ENCODE measurements at places on chromosomes 7 and 10. TPM values are rescaled to one million over a fixed set of nuclear protein-coding genes. Genes with fewer than 3 reads are reported as not detected.
A peak's percentile ranks its signal among the peaks of the same experiment; 100 is the strongest.

HMX2 gene
- total RNA-seq, result not detected

HOXA4 gene
- 0.43 TPM for total RNA-seq

DIP2C gene
- 13.9 TPM for total RNA-seq

MYOZ1 gene
- total RNA-seq, result not detected

UMAD1 gene
- 7.8 TPM for total RNA-seq

SMO gene
- 22.1 TPM for total RNA-seq

PHKG1 gene
- 0.78 TPM for total RNA-seq

AVL9 gene
- total RNA-seq, result 17.1 TPM

ZNF503 gene
- 7.3 TPM for total RNA-seq

ABLIM1 gene
- total RNA-seq, result 47.0 TPM

DNA sequence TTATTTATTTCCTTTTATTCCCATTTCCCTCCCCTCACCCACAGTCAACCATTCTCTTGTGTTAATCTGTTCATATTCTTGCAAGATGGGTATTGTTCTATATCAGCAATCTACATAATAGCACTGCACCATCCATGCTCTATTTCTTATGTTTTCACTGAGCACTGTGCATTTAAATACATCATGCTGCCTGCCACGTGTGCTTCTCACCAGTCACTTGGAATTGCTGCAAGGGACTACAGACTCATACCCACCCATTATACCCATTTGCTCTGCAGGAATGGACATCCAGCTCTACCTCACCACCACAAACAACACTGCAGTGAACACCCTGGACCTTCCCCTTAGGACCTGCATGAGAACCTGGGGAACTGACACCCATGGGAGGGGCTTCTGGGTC, 20.8 kb downstream of the DLG5 start:
- DNase-seq, result no peak

GRCh38 chr7:112211348-112211907, 4.9 kb downstream of the ZNF277 start:
- no peak for DNase-seq

DNA sequence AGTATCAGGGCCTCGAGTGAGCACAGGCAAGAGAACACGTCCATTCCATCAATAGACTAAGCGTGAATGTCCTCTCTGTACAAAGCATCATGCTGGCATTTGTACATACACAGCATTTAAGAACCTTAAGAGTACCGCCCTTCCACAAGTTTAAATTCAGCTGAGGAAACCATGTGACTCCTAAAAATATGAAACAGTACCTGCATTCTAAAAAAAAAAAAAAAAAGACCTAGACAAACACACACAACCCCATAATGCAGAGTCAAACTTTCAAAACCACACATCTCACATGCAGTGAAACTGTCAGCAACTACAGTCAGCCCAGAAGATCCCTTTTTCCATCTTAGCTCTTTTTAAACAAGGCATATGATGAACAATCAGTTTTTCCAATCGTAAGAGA, 124.3 kb downstream of the DIP2C start:
- no peak for DNase-seq

- DNase-seq, result peak; percentile 59
Observed at GRCh38 chr10:30435073-30435422, 1.1 kb downstream of the MAP3K8 start.

- no peak for DNase-seq
Observed at GRCh38 chr7:66145400-66146104, 30.9 kb downstream of the CRCP start.

GRCh38 chr10:36188461-36188860, 546.4 kb upstream of the FZD8 start:
- no peak for DNase-seq

DNA sequence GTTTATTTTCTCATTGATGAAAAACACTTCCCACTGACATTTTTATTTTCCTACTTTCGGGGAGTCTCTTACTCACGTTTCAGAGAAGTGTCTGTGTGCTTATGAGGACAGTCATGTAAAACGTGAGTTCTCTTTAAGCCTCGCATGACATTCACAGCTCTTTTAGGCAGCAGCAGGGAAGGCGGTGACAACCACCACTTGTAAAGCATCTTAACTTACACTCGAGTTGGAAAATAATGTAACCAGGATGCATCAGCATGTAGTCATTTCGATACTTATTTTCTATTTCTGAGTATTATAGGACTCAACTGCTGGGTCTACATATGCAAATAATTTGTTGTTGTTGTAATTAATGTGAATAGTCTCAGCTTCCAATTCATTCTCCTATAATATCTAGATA, 153.6 kb downstream of the SEMA3D start:
- no peak for DNase-seq

DNA sequence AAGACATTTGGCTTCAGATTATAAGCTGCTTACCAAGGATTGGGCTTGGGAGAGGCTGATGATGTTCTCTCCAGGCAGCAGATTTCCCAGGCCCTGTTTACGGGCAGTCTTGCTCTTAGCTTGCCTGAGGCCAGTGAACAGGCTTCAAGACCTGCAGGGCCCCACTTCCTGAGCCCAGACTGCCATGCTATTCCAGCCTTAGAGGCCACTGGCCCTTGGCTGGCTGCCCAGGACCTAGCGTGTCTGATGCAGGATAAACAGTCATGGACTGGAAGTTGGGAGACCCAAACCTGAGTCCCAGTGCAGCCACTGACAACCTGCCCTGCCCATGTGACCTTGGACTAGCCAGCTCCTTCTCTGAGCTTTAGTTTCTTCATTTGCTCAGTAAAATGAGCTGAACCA, 2.9 kb downstream of the PRXL2A start:
- DNase-seq, result peak; percentile 67

GRCh38 chr10:88097092-88097516, 233.7 kb downstream of the PTEN start:
- no peak for DNase-seq

GRCh38 chr10:3143791-3144434, 28.7 kb downstream of the PITRM1 start:
- no peak for DNase-seq

GRCh38 chr10:76035206-76036110, 604.0 kb downstream of the LRMDA start:
- no peak for DNase-seq

DNA sequence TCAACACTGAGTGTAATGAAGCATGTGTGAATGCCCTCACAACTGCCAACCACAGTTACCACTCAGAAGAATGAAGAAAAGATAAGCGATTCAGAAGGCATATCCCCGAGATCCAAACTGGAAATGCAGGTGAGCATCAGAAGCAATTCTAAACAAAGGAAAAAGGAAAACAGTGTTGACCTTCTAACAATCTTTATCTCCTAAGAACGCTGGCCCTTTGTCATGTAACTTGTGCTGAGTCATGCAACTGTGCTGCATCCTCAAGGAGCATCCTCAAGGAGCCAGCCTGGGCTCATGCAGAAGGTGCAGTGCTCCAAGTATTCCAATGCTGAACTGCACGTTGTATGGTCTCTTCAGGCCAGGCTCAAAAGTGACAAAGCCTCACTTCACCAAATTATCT, 30.6 kb downstream of the SEC61G start:
- DNase-seq, result no peak

DNA sequence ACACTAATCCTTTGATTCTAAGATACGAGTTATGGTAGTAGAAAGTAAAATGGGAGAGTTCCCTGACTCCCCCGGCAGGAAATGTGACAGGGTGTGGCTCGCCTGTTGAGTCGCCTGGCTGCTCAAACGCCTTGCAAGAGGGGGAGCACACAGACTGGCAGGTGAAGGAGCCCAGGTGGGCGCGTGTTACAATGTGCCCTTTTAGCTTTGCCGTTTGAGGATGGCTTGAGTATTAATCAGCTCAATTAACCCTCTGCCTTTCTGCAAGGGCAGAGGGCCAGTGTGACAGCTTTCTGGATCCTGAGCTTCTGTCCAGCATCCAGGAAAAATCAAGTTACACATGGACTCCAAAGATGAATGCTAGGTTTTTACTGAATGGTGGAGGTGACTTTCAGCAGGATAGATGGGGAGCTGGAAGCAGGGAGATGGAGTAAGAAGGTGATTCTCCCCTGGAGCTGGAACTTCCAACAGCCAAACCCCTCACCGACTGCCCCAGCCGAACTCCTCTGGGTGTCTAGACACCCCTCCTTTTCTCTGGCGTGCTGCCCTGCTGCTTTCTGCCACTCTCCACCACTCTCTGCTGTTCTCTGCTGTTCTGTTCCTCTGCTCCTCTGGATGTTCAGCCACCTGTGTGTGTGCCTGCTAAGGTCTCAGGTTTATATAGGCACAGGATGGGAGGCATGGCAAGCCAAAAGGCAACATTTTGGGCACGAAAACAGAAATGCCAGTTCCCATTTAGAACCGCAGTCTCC, 548.8 kb upstream of the KCND2 start:
- no peak for DNase-seq

GRCh38 chr10:29253690-29254029, 35.2 kb upstream of the LYZL1 start:
- DNase-seq, result no peak

DNA sequence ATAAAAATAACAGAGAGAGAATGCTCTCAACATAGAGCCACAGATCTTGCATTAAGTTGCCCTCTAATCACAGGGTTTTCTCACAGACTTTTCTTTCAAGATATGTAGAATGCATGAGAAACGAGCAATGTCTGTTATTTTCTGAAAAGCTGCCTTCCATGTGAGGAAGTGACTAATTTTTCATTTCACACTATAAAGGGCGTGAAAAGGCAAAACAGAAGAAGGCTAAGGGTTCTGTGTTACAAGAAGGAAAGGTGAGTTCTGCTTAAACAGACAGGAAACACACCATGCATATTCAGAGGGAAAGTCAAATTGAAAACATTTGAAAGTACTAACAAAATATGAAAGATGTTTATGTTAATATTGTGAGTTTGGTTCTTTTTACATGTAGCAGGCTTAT, 189.2 kb downstream of the SEMA3D start:
- no peak for DNase-seq

GRCh38 chr10:106011250-106011649, 1153.3 kb downstream of the SORCS1 start:
- peak; percentile 68 for DNase-seq

- no peak for DNase-seq
Observed at GRCh38 chr10:18473424-18474117, 177.8 kb downstream of the NSUN6 start.

- DNase-seq, result no peak
Observed at GRCh38 chr10:83542774-83543411, 596.4 kb upstream of the GHITM start.

- DNase-seq, result no peak
Observed at GRCh38 chr10:1641402-1641801, 95.9 kb downstream of the ADARB2 start.

Data from left lobe of liver (tissue), 2 donors.